ENCODE measurements at places on chromosomes 5 and 9. TPM values are rescaled to one million over a fixed set of nuclear protein-coding genes. Genes with fewer than 3 reads are reported as not detected.

GRCh38 chr5:65562731-65563701 lies at the start of the genes CENPK and PPWD1:
CENPK (minus strand) TSS chr5:65563168; CDS start chr5:65554907, 8,261 bp downstream.
PPWD1 (plus strand) TSS chr5:65563296; CDS start chr5:65563311, 15 bp downstream.
- peak; percentile 97 for DNase-seq

DNA sequence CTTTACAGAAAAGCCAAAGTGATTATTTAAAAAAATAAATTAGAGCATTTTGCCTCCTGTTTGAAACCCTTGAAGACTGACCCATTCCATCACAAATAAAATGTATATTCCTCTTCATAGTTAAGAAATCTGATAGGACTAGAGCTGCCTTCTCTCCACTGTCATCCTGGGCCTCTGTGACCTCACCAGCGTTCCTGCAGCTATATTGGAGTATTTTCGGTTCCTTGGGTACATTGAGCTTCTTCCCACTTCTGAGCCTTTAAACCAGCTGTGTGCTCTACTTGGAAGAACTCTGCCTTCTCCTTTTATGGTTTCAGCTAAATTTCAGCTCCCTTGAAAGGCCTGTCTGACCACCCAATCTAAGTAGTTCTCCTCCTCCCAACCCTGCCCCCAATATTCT lies 99.1 kb upstream of the ABCA1 start:
- DNase-seq, result no peak

DNA sequence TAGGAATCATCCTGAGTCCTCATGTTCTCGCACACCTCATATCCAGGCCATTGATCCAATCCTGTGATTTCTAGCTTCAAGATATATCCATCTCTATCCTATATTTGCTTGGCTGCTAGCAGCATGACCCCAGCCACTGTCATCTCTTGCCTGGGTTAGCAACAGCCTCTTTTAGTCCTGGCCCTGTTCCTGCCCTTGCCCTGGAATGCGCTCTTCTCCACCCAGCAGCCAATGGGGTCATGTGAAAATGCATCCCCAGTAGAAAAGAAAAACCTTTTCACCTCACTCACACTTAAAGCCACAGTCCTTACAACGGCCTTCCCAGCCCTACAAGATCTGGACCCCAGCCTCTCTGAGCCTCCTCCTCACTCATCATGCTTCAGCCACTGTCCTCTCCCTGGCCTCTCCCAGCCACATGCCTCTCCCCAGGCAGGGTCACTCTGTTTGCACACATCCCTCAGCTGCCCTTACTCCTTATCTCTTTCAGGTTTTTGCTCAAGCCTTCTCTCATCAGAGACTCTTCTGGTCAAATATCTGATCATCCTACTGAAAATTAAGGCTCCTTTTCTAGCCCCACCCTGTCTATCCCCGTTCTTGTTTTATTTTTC lies 34.3 kb upstream of the NR3C1 start:
- DNase-seq, result no peak

- DNase-seq, result no peak
Measured at GRCh38 chr5:96337048-96337781, 95.8 kb downstream of the PCSK1 start.

- DNase-seq, result no peak
Measured at GRCh38 chr9:132993511-132993939, 15.0 kb downstream of the GFI1B start.

DNA sequence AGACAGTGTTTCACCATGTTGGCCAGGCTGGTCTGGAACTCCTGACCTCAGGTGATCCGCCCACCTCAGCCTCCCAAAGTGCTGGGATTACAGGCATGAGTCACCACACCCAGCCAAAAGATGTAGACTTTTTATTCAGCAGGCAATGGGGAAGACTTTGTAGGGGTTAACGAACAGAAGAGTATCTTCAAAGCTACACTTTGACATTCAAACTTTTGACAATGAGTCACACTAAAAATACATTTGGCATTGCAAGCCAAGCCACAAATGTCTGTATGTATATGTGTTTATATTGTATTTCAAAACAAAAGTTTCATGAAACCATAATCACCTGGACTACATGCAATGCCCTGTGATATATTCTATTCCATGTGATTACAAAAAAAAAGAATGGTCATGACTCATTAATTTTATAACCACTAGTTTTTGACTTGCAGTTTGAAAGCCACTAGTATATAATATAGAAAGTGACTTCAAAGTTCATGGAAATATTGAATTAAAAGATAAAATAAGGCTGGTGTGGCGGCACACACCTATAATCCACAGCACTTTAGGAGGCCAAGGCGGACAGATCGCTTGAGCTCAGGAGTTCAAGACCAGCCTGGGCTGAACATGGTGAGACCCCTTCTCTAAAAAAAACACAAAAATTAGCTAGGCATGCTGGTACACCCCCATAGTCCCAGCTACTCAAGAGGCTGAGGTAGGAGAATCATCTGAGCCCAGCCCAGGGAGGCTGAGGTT lies 8.3 kb downstream of the DIMT1 start:
- no peak for DNase-seq

DNA sequence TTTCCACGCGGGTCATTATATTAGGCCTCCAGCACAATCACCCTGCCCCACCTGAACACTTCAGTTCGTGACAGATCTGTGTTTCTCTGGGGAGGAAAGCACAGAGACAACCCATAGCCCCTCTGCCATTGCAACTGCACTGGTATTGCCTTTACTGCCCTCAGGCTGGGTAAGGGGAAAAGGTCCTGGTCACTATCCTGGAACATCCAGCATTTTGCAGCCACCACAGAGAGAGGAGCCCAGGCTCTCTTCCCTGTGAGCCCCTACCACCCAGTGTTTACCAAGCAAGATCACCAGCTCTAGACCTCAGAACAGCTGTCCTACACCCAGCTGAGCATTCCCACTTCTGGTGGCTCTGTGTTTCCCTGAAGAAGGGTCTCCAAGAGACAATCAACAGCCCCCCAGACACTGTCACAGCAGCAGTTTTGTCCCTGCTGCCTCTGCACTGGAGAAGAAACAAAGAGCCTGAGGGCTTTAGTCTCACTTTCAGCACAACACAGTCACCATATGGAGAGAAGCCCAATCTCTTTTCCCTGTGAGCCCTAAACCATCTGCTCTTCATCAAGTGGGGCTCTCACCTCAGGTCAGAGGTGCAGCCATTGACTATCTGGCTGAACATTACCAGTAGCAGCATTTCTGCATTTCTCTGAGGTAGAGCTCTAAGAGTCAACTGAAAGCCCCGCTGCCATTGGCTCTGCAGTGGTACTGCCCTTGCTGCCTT lies 655.2 kb upstream of the FAM174A start:
- DNase-seq, result no peak

GRCh38 chr5:133683646-133684596 lies 71.6 kb upstream of the FSTL4 start:
- no peak for DNase-seq

- no peak for DNase-seq
Measured at GRCh38 chr5:10248378-10249260, 1.1 kb downstream of the ATPSCKMT start.

DNA sequence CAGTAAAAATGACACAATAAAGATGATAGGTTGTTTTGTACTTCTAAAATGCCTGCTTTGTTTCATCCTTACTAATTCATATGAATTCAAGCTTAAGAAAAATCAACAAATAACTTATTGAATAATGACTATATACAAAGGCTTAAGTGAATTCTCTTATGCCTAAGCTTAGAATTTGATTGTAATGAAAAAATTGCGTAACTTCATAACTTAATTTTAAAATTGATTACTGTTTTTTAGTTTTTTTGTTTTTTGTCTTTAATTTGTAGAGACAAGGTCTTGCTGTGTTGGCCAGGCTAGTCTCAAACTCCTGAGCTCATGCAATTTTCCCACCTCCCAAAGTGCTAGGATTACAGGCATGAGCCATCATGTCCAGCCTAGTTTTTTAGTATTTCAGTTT lies 391.9 kb downstream of the ARRDC3 start:
- no peak for DNase-seq

GRCh38 chr5:8825139-8825757 lies 720.6 kb downstream of the SEMA5A start:
- no peak for DNase-seq

The PROB1 gene
- total RNA-seq, result 49.3 TPM

The NR5A1 gene
- not detected for total RNA-seq
